DMS153 (cell line): ENCODE measurements at places on chromosomes 5 and 9.

- no peak for DNase-seq
Measured at GRCh38 chr5:155729684-155730059, 597.3 kb upstream of the SGCD start.

DNA sequence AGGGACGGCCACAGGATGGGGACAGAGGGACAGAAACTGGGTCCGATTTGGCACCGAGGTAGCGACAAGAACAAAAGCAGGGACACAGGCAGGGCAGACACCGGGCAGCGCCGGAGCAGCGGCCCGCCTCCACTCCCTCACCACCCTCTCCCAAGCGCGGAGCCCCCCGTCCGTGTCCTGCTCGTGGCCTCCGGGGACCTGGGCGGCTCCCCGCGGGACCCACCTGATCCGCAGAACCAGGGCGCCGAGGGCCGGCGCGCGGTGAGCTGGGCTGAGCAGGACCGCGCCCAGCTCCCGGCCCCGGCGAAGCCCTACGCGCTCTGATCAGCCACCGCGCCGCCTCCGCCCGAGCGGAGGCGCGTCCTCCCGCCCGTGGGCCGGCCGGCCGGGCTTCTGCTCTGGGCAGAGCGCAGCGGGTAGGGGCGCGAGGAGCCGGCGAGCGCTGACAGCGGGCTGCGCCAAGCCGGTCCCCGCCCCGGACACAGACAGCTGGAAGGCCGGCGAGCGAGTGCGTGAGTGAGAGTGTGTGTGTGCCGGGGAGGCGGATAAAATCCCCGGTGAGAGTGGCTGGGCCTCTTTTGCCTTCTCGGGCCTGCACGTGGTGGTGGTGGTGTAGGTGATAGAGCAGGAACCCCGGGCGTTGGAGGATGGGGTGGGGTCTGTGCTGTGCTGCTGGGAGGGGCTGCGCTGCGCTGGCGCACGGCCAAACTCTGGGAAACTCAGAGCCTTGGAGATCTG, at the start of gene GGTA1:
GGTA1 (minus strand) TSS at position 418 of the 738 bp plus-strand sequence. CDS start 31,922 bp downstream, outside the sequence.
- no peak for DNase-seq

DNA sequence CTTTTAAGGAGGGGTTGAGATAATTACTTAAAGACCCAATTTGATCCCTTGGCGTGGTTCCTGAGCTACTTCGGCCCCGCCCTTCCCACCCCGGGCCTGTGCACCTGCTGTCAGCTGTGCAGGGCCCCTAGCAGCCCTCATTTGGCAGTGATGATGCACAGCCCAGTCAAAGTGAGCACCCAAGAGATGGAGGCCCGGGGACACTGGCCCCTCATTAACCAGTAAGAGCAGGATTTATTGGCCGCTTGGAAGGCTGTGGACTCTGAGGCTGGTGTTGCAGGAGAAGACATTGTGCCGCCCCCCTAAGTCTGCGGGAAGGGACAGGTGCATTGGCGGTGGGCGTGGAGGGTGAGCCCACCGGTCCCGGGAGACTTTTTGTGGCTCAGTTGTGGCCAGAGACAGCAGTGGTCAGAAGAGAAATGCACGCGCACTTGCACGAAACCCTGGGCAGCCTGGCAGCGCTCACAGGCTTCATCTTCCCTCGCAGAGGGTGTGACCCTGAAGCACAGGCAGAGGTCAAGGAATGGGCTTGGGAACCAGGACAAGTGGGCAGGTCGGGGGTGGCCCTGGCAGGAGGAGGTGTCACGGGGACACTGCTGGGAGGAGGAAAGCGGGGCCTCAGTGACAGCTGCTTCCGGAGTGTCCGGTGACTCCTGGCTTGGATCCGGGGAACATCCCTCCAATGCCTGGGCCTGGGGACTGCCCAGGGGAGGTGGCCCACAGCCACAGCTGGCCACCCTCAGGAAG, 74.0 kb upstream of the RXRA start:
- DNase-seq = no peak

- no peak for DNase-seq
Measured at GRCh38 chr5:76225336-76225735, 142.2 kb downstream of the SV2C start.

DNA sequence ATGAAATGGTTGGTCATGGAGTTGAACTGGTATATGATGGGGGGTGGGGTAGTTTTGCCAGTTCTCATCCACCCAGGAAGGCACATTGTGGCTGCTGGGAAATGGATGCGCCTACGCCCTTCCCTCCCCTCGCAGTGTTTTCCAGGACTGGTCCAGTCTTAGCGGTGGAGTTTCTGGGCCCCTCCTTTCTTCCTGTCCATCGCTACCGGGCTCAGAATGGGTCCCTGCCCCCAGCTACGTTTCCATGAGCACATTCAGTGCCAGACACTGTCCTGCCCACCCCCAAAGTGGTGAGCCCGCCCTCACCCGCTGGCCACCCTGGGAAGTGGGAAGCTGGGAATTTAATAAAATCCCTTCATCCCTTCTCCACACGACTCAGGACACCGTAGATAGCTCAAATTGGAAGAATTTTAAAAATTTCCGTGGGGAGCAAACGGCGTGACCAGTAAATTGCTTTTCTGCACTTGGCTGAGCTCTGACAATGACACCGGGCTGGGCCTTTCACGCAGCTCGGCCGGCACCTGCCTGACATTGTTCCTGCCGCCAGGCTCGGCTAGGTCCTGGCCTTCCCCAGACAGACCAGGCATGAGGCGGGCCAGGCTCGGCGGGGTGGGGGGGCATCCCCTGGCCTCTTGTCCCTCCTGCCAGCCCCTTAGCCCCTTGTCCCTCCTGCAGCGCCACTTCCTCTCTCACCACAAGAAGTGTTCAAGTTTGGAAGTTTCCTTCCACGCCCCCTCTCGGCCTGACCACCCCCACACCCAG, 3.6 kb downstream of the FGF18 start:
- DNase-seq = no peak

DNA sequence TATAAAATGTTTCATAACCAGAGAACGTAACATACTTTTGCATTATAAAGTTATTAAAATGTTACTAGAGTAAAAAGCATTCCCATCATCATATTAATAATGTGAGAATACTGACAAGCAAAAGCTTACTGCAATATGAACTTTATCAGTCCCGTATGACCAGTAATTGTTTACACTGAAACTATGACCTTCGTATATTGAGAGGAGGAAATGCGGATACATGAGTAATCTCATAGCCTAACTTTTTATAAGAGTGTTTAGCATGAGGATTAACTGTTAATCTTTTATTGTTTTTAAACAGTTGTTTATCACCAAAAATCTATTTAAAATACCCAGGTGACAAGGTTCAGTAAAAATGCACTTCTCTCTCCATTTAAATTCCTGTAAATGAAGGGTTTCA, 272.4 kb downstream of the SLF1 start:
- DNase-seq = no peak

- DNase-seq = peak; percentile 26
Measured at GRCh38 chr9:131289301-131290035, at the start of gene PLPP7. Gene PLPP7, plus strand, starts transcription at chr9:131289723. Its CDS starts 275 bp downstream, at chr9:131289998.

- no peak for DNase-seq
Measured at GRCh38 chr5:68515514-68515913, 300.0 kb downstream of the PIK3R1 start.

DNA sequence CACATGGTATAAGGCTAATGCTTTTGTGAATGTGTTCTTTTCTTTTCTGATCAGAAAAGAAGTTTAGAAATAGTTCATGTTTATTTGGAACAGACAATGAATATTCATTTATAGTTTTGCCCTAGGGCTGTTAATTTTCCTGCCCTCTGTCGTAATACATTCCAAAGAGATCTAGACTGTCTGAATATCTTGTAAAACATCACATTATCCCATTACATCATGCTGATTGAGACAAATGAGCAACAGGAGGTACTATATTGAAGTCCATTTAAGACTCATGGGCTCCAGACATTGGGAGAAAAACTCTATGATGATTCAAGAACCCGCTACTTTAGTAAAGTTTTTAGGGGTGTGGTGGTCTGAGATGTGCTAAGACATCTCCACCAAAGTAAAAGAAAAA, 121.2 kb upstream of the MAP1B start:
- DNase-seq = no peak

DNA sequence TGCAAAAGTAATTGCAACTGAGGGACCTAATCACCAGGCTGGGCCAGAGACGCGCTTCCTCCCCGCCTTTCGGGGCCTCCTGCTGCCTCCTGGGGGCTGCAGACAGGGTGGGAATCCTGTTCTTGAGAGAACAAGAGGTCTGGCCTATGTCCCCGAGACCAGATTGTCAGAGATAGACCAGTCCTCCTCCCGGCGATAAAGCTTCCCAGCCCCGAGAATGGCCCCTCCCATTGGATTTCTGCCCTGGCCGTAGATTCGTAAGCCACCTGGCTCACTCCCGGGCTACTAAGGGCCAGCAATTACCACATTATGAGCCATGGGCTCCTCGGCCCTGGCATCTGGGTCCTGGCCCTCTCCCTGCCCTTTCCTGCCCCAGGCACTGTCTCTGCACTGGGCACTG, 70.4 kb downstream of the HRH2 start:
- DNase-seq = no peak

GRCh38 chr5:142324136-142324870, 518 bp downstream of the SPRY4 start:
- DNase-seq = no peak

- no peak for DNase-seq
Measured at GRCh38 chr5:71974165-71974564, 133.1 kb upstream of the MAP1B start.

DNA sequence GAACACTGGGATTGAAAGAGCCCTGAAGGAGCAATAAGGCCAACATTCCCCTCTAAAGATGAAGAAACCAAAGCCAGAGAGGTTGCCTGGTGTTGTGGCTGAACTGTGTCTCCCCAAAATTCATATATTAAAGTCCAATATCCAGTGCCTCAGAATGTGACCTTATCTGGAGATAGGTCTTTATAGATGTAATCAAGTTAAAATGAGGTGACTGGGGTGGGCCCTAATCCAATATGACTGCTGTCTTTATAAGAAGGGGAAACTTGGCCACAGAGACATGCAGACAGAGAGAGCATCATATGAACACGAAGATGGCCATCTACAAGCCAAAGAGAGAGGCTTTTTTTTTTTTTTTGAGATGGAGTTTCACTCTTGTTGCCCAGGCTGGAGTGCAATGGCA, 66.9 kb upstream of the PLPP1 start:
- DNase-seq = no peak

- DNase-seq = no peak
Measured at GRCh38 chr5:151718646-151719045, 31.9 kb upstream of the SPARC start.

- DNase-seq = no peak
Measured at GRCh38 chr9:95215336-95215898, 102.1 kb downstream of the FANCC start.

DNA sequence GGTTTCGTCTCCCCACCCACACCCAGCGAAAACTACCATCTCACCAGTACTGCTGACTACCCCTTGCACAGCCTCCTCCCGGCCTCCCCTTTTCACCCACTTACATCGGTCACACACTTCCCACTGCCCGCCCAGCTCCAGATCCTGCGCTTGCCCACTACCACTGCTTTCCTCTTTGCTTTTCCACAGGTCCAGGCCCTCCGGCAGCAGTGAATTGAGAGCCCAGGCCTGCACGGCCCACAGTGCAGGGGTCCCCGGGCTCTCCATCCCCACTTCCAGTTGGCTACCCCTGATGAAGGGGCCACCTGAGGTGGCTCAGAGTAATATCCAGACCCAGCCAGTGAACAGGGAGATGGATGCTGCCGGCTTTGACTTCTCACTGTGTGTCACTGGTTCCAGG, 120.2 kb upstream of the FSTL4 start:
- no peak for DNase-seq

DNA sequence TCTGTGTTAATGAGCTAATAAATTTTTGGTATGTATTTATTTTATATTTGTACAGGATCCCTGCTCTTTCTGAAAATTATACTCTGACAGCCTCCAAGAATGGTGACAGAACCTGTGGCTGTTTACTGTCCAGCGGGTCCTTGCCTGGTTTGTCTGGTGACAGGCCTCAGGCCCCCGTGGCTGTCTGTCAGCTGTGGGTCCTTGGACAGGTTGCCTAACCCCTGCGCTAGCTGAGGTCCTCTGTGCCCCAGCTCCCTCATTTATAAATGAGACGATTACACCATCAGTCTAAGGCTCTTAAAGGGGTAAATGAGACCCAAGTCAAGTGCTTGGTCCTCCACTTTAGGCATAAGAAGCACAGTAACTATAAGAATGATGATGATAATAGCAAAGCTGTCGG, 125.1 kb upstream of the COL5A1 start:
- no peak for DNase-seq

DNA sequence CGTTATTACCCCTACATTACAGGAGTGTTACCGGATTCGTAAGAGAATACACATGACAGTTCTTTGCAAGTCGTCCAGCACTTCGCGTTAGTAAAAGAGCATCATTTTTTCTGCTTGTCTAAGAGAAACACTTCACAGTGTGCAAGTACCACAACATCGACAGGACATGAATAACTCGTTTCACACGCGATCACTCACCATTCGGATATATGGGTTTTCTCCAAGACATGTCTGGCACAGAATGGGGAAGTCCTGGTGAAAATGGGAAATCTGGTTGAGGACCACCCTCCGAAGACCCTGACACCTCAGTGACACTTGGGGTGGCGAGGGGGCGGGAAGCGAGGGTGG, 642 bp downstream of the RBM22 start:
- DNase-seq = no peak

DNA sequence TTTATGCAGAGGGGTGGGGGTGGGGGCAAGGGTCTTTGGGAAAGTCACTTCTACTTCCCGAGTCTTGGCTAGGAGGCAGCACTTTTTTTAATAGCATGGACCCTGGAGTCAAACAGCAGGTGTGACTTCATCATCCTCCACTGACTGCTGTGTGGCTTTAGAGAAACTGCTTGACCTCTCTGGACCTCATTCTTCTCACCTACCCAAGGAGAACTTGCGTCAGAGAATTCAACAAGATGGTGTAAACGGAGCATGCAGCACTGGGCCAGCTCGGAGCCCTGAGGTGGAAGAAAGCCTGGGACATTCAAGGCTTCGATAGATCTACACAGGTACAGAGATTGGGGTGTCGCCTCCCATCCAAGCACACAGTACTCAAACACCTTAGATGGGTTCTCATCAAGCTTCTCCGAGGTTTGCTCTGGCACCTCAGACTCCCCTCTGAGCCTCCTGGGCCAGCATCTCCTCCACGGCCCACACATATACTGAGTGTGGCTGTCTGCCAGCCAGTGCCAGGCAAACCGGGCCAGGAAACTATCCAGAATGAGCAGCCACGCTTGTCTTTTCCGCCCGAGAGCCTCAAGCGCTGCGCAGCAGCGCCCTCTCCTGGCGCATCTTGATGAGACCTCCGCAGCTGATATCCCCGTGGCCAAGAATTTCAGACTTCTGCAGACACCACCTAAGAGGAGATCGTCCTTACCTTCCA, 4.6 kb upstream of the SLC25A48 start:
- DNase-seq = no peak

GRCh38 chr9:92535940-92536850, at the start of gene ECM2:
Gene ECM2, minus strand, starts transcription at chr9:92535990. Its CDS starts 13,124 bp downstream, at chr9:92522866.
- DNase-seq = no peak

- DNase-seq = no peak
Measured at GRCh38 chr5:139557811-139558210, 3.3 kb upstream of the UBE2D2 start.

DNA sequence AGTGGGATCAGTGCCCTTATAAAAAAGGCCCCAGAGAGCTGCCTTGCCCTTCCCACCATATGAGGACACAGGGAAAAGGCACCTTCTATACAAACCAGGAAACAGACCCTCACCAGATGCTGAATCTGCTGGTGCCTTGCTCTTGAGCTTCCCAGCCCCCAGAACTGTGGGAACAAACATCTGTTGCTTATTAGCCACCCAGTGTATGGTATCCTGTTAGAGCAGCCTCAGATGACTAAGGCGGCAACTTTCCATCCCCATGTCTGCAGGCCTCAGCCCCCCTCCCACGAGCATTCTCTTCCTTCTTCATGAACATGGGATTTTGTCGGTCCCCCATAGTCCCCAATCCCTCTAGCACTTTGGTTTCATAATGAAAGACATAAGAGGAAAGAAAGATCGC, 202.5 kb upstream of the GAS1 start:
- no peak for DNase-seq

- no peak for DNase-seq
Measured at GRCh38 chr9:124721109-124721906, 49.8 kb downstream of the NR6A1 start.
